ENCODE measurements at places on chromosomes 12 and 14.

- no peak for DNase-seq
These were observed 212.7 kb downstream of the ZFP36L1 start for GRCh38 chr14:68580096-68580645.

GRCh38 chr14:30994681-30995620 lies 30.5 kb upstream of the AP4S1 start:
- DNase-seq: no peak

DNA sequence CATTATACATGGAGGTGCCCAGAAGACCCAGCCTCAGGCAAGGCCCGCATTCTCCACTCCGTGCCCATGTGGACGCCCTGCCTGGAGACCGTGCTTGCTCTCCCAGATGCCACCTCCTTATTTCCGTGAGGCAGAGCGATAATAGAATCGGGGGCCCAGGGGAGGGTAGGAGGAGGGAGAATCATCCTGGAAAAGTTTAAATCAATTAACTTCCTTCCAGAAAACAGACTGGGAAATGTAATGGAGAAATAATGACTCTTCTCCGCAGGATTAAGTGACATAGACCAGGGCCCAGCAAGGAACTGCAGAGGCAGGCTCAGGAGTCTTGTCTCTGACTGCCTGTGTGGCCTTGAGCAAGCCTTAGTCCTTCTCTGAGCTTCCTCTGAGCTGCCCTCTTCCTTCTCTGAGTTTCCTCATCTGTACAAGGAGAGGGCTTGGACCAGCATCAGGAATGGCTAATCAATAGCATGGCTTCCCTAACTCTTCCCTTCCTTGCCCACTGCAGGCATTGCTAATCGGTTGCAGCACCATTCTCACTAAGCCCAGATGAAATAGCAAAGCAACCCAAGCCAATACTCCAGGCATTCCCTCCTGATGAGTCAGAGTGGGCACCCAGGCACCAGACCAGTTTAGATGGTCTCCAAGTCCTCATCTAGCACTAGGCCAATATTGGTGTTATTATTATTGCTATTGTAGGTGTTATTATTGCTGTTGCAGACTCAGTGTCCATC lies 11.3 kb upstream of the FAM222A start:
- DNase-seq: no peak

- DNase-seq: peak; percentile 61
These were observed at the start of gene SPTB for GRCh38 chr14:64879635-64880220. Gene SPTB, minus strand, starts transcription at chr14:64879907. Its CDS starts 56,813 bp downstream, at chr14:64823094.

DNA sequence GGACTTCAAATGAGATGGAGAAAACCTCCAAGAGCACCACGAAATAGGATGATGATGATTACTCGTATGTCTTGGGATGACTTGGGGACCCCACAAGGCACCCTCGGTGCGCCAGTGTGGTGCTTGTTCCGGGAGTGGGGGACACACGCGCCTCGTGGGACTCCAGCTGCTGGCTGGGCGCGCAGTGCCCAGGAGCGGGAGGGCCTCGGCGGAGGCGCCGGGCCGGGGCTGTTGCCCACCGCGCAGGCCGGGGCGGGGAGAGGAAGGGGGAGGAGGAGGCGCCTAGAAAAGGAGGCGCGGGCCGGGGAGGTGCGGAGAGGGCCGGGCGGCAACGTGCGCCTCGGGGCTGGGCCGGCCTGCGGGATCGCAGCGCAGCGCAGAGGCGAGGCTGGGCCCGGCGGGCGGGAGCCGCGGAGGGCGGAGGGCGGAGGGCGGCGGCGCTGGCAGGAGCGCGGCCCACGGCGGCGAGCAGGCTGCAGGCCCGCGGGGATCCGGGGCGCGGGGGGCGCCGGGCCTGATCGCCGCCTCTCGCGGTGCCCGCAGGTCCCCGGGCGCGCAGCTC lies at the start of gene RFLNA:
RFLNA (plus strand) TSS at position 314 of the 562 bp plus-strand sequence. CDS start 337 bp downstream, outside the sequence.
- no peak for DNase-seq

DNA sequence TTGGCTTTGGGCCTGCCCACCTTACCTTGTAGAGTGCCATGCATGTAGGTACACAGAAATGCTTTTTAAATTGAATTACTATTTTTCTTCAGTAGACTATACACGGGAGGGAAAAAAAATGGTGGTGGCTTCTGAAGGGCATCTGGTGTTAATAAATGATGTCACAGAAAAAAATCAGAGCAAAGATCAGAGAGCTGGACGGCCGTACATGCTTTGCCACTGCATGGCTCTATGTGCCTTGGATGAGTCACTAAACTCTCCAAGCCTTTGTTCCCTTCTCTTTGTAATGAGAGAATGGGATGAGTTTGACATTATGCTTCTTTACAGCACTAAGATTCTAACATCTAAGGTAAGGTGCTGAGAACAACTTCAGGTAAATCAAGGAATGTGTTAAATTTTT lies 376.4 kb upstream of the DDHD1 start:
- DNase-seq: no peak

DNA sequence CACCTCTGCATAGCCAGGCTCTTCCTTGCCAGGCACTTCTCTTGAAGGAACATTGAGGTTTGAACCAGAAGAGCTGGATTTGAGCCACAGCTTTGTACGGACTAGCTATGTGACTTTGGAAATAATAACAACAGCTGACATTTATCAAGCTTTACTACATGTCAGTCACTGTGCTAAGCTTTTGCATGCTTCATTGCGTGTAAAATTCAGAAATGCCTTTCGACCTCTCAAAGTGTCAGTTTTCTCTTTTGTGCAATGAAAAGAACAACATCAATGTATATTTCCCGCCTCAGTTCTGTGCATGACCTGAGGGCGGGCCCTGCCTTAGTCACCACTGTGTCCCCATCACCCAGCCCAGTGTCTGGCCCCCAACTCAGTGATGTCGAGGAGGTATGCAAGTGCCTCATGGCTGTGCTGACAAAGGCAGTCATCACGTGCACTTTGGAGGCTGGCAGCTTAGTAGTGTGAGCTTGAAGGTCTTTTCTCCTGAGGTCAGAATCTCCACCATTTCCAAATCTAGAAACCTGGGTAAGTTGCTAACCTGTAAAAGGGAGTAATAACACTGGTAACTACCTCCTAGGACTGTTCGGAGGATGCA lies 17.9 kb upstream of the AQP2 start:
- no peak for DNase-seq

- no peak for DNase-seq
These were observed 5.5 kb upstream of the GPR19 start for GRCh38 chr12:12701457-12701856.

All from stimulated activated CD4-positive, alpha-beta T cell treated with anti-CD3 and anti-CD28 coated beads, Interleukin-4, amount 100 ng/mL, for 24 hours (primary cell).